ENCODE measurements at places on chromosomes 4 and X.

DNA sequence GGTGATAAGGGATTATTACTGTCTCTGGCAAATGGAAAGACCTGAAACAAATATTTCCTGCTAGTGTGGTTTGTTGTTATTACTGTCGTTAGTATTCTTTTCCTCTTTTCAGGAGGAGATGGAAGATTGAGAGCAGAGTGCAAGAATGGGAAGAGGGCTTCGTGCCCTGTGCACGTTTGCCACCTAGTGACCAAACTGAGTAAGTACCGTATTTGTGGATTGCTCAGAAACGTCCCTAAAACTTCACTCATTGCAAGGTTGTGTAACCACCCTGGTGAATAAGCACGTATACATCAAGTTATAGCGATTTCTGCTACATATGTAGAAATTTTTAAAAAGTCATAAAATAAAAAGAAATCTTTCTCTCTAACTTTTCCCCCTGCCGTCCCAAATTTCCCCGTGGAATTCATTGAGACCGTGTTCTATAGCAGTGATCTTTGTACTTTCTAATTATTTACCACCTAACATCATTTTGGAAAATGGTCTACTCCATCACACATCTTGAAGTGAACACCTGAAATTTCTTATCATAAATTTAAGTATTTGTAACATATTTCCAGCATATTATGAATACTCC is 24.3 kb downstream of the LINC00632 start:
- no peak for DNase-seq

- no peak for DNase-seq
Observed at GRCh38 chr4:145723336-145723735, 43.4 kb downstream of the C4orf51 start.

DNA sequence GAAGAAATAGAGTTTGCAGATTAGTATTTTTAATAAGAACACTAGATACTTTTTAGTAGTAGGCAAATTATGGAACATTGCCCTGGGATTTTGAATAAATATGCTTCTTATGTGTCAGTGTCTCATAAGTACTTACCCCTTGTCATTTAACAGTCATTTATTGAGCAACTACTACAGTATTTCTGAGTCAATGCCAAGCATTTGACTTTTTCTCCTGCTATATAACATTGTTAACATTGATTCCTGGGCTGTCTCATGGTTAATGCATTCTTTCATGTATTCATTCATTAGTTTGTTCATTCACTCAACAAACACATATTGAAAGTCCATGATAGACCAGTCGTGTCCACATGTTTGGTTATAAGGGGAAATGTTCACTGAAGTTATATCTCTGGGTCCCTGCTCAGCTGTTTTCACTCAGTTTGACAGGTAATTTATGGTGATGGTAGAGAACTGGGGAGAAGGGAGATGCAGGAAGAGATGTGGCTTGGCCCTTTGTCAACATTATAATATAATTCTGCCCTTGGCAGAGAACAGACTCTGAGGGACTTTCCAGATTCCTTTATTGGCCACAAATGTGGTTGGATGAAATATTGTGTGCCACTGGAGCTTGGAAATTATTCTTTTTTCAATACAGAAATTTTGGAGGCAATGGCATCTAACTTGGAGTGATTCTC is 49.8 kb downstream of the OSTC start:
- no peak for DNase-seq

DNA sequence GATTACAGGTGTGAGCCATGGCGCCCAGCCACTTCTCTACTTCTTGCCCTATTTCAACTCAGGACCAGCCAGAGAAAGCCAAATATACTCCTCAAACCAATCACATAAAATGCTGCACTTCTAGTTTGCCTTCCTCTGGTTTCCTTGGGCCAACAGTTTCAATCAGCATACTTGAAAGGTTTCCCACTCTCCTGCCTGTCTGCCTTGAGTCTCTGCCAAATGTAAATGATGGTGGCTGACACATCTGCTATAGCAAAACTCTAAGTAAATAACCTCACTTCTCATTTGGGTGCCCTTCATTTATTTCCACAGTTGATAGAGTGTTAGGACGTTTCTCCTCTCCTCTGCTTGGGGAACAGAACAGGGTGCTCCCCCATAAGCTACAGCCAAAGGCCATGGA is 36.4 kb upstream of the PPA2 start:
- no peak for DNase-seq

DNA sequence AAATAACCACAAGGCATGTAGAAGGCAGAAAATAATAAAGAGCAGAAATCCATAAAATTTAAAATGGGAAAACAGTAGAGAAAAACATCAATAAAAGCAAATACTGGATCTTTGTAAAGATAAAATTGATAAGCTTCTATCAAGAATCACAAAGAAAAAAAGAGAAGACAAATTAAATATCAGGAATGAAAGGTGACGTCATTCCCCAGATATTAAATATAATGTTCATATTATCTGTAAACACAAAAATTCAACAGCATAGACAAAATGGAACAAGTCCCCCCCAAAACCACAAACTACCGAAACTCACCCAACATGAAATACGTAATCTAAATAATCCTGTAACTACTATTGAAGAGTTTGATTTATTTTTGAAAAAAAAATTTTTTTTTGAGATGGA is 30.5 kb upstream of the FAM120C start:
- DNase-seq: no peak

DNA sequence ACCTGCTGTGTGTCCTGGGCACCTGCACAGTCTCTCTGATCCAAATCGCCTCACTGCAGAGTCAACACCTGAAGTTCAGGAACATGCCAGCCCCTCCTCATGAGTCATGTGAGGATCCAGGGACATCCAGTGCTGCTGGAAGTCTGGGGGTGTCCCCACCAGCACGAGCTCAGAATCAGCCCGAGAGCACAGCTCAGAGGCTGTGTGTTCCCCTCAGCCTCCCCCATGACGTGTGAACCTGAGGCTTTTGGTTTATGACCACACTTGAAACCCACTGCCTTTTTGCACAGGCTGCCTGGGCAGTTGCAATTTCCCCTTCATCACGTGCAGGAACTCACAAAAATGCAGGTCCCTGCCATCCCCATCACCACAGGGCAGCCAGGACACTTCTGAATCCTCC is 47.1 kb downstream of the PPP2R2C start:
- no peak for DNase-seq

- DNase-seq: no peak
Observed at GRCh38 chr4:91325495-91325894, 978.3 kb upstream of the GRID2 start.

DNA sequence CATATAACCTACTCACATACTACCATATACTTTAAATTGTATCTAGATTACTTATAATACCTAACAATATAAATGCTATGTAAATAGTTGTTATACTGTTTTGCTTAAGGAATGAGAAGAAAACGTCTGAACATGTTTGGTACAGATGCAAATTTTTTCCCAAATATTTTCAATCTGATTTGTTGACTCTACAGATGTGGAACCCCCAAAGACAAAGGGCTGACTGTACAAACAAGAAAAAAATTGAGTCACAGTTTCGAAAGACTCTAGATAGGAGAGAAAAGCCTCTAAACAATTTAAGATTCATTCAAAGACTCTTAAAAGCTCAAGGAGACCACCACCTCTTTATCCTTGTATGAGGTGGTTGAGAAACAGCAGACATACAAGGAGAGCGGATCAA is 142.8 kb downstream of the SLC7A11 start:
- DNase-seq: no peak

DNA sequence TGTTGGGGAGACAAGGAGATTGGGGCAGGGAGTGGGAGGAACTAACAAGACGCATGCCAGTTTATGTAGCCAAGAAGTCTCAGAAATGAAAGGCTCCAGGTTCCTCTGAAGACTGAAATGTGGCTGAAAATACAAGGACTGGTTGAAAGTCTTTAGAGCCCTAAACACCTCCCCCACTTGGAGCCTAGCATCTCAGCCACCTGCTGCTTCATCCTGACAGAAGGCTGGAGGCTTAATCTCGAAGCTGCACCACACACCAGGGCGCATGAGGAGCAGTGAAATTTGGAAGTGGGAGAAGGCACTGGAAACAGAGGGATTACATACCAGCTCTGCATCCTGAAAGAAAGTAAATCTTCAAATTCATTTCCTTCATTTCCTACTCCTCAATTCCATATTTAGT is 160.7 kb upstream of the FTHL17 start:
- no peak for DNase-seq

All from stimulated activated CD4-positive, alpha-beta T cell treated with anti-CD3 and anti-CD28 coated beads, Interleukin-12 subunit alpha, Interleukin-12 subunit beta, amount 100 ng/mL, for 4 hours (primary cell).